Colonic mucosa (tissue), 4 donors: ENCODE measurements at places on chromosomes 13 and 19. TPM values are rescaled to one million over a fixed set of nuclear protein-coding genes. Genes with fewer than 3 reads are reported as not detected.

DNA sequence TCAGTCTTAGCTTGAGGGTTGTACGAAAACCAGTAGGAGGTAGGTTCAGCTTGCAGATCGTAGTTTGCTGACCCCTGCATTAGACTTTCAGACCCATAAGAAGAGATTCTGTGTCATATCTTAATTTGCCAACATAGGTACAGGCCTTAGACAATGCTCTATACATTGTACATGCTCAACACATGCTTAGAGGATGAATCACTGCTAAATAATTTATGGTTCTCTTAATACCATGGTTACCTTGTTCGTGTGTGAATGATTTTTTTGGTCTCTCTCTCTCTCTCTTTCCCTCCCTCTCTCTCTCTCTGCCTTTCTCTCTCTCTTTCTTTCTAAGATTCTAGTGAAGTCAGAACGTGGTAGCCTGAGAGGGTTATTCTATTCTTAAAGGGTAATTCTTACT is 112.2 kb downstream of the FGF14 start:
- H3K4me1 ChIP-seq: no peaks in the 10 kb centered on the region
- H3K27me3 ChIP-seq: no peaks in the 10 kb centered on the region
- H3K36me3 ChIP-seq: no peaks in the 10 kb centered on the region
- H3K27ac ChIP-seq: no peak overlapping the region
- H3K4me3 ChIP-seq: no peak overlapping the region

- H3K4me1 ChIP-seq: no peaks in the 10 kb centered on the region
- H3K4me3 ChIP-seq: no peak overlapping the region
- no peaks in the 10 kb centered on the region for H3K36me3 ChIP-seq
- no peaks in the 10 kb centered on the region for H3K27me3 ChIP-seq
Observed at GRCh38 chr19:16338470-16339360, 14.1 kb downstream of the KLF2 start.

DNA sequence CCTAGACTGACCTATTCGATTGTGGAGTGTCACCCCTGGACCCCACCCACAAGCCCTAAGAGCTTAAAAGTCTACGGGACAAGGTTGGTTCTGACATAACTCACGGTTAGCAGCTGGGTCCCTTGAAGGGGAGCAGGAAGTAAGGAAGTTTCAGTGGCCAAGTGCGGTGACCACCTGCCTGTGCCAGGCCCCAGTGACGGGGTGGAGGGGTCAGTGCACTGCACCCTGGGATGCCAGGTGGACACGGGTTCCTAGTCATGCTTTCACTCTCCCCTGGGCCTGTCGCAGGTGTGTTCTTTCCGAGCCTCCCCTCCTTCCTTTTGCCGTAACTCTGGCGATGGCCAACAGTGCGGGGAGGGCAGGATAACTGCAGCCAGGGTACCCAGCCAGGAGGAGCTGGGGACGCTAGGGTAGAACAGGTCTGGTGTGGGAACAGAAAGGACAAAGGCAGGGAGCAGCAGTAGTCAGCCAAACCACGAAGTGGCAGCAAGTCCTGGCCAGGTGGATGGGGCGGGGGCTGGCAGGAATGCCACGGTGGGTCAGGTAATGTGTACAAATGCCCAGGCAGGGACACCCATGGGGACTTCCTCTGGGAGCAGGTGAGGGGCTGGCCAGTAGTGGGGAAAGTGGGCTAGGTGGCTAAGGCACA is 58.3 kb downstream of the RGCC start:
- no peak overlapping the region for H3K4me3 ChIP-seq
- H3K27ac ChIP-seq: no peak overlapping the region
- no peak for DNase-seq
- no peaks in the 10 kb centered on the region for H3K27me3 ChIP-seq
- no peaks in the 10 kb centered on the region for H3K36me3 ChIP-seq

- no peak overlapping the region for H3K27ac ChIP-seq
- no peak for DNase-seq
Observed at GRCh38 chr13:98517576-98518310, 59.2 kb downstream of the STK24 start.

- no peaks in the 10 kb centered on the region for H3K27me3 ChIP-seq
- no peak overlapping the region for H3K27ac ChIP-seq
- no peaks in the 10 kb centered on the region for H3K36me3 ChIP-seq
- peaks cover 9% of the 10 kb centered on the region for H3K4me1 ChIP-seq
- DNase-seq: no peak
- H3K4me3 ChIP-seq: no peak overlapping the region
Observed at GRCh38 chr13:28163587-28163986, 25.2 kb downstream of the PAN3 start.

DNA sequence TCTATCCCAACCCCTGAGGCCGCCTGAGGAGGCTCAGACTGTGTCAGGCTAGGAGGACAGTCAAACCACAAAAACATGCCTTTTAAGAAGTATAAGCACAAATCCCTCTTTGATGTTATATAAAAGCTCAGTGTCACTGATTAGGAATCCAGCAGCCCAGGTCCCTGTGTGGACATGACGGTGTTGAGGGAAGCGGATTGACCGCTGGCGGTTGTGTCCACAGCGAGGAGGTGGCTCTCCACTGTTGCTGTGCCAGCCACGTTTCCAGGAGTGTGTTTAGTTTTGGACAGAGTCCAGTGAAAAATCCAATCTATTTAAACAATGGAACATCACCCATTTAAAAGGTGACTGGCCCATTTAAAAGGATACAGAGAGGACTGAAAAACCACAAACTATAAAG is 7.5 kb upstream of the GJA3 start:
- no peak overlapping the region for H3K27ac ChIP-seq
- H3K27me3 ChIP-seq: no peaks in the 10 kb centered on the region
- no peak overlapping the region for H3K4me3 ChIP-seq

- H3K27me3 ChIP-seq: no peaks in the 10 kb centered on the region
- DNase-seq: no peak
- H3K27ac ChIP-seq: no peak within 1 kb of the TSS
- H3K36me3 ChIP-seq: no peaks in the 10 kb centered on the region
Observed at GRCh38 chr19:55836340-55836739, at the start of gene NLRP4. TSS of gene NLRP4 (plus strand) at chr19:55836540. CDS start at chr19:55852081, 15,541 bp downstream.

DNA sequence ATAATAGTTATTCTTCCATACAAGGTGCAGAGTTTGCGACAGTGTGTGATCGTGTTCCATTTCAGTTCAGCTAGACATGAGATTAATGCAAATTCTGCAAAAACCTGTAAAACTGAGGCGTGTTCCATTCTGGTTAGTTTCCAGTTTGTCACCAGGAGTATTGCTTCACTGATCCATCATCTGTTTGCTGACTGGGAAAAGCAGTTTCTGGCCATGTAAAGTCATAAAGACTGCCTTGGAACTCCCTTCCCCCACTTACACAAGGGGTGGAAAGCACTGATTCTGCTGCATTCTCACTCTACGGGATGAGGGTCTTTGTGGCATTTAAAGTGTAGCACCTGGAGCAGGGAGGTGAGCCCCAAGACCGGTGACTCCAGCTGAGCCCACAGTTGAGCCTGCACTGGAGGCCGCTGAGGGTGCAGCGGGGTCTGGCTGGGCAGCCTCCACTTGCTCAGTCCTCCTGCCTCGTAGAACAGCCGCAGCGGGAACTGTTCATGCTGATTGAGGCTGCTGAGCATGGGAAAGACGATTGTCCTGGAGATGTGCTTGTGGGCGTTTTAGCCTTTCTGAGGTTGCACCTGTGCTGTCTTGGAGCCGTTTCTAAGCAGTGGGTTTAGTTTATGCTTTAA is 2.0 kb downstream of the ZNF57 start:
- no peaks in the 10 kb centered on the region for H3K27me3 ChIP-seq
- DNase-seq: no peak
- peak overlapping the region; percentile 37 for H3K27ac ChIP-seq
- H3K36me3 ChIP-seq: no peaks in the 10 kb centered on the region
- no peaks in the 10 kb centered on the region for H3K4me1 ChIP-seq
- no peak overlapping the region for H3K4me3 ChIP-seq

- H3K4me1 ChIP-seq: peaks cover 13% of the 10 kb centered on the region
- no peaks in the 10 kb centered on the region for H3K27me3 ChIP-seq
- DNase-seq: peak; percentile 58
- H3K36me3 ChIP-seq: no peaks in the 10 kb centered on the region
Observed at GRCh38 chr19:6271721-6272410, 7.9 kb downstream of the MLLT1 start.

DNA sequence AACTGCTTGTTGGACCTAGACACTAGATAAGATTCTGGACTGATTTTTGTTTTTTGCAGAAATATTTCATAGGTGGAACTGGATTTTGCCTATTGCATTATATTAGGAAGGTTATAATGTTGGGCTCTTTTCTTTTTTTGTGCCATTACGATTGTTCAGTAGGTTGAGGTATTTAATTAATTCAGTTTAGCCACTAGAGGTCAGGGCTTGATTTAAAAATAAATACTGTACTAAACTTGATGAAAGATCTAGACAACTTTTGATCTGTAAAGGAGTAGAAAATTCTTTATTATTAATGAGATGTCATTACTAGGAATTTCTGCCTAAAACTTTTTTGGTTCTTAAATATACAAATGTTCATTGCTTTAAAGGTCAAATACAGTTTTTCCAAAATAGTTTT is 15.2 kb upstream of the SUPT20H start:
- H3K36me3 ChIP-seq: no peaks in the 10 kb centered on the region
- H3K27ac ChIP-seq: no peak overlapping the region
- no peaks in the 10 kb centered on the region for H3K27me3 ChIP-seq
- H3K4me3 ChIP-seq: no peak overlapping the region
- no peak for DNase-seq

- no peak for DNase-seq
- H3K4me3 ChIP-seq: peak overlapping the region; percentile 100
- peak overlapping the region; percentile 91 for H3K27ac ChIP-seq
- no peaks in the 10 kb centered on the region for H3K27me3 ChIP-seq
Observed at GRCh38 chr19:5719274-5719960, 529 bp downstream of the LONP1 start.

DNA sequence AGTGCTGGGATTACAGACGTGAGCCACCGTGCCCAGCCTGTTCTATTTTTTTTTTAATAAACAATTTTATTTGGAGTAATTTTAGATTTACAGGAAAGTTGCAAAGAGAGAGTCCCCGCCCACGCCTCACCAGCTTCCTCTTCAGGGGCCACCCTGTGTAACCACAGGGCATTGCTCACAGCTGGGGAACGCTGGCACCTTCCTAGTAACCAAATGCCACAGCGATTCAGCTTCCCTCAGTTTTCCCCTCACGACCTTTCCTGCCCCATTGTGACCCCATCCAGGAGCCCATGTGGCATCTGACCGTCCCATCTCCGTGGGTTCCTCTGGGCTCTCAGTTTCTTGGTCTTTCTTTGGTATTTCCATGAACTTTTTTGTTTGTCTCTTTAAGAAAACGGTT is 83.9 kb downstream of the GNG7 start:
- peaks cover 4% of the 10 kb centered on the region for H3K4me1 ChIP-seq
- H3K27ac ChIP-seq: peak overlapping the region; percentile 0
- no peak overlapping the region for H3K4me3 ChIP-seq
- no peaks in the 10 kb centered on the region for H3K36me3 ChIP-seq

DNA sequence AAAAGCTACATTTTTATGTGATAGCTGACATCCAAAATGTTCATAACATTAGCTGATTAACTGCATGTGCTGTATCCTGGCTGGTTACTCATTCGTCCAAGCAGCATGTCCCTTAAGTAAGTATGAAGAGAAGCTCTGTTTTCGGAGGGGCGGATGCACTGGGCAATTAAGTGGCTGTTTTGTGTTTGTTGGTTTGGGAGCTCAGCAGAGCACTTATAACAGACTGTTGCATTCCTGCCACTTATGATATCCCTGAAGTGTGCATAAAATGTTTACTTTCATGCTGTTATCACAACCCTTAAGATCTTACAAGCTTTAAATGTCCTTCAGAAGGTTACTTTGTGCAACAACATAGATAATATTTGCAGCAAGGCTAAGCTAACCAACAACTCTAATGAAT is 264.1 kb downstream of the NALCN start:
- no peak overlapping the region for H3K27ac ChIP-seq
- H3K4me3 ChIP-seq: no peak overlapping the region
- no peak for DNase-seq
- H3K27me3 ChIP-seq: no peaks in the 10 kb centered on the region

- H3K27me3 ChIP-seq: no peaks in the 10 kb centered on the region
- H3K4me3 ChIP-seq: peak overlapping the region; percentile 10
- peak overlapping the region; percentile 52 for H3K27ac ChIP-seq
- H3K36me3 ChIP-seq: no peaks in the 10 kb centered on the region
Observed at GRCh38 chr19:55322204-55322885, 2.8 kb downstream of the TMEM150B start.

- no peak for DNase-seq
- no peaks in the 10 kb centered on the region for H3K36me3 ChIP-seq
- H3K27ac ChIP-seq: no peak overlapping the region
- H3K4me1 ChIP-seq: no peaks in the 10 kb centered on the region
Observed at GRCh38 chr19:10516671-10517286, 468 bp downstream of the S1PR5 start.

DNA sequence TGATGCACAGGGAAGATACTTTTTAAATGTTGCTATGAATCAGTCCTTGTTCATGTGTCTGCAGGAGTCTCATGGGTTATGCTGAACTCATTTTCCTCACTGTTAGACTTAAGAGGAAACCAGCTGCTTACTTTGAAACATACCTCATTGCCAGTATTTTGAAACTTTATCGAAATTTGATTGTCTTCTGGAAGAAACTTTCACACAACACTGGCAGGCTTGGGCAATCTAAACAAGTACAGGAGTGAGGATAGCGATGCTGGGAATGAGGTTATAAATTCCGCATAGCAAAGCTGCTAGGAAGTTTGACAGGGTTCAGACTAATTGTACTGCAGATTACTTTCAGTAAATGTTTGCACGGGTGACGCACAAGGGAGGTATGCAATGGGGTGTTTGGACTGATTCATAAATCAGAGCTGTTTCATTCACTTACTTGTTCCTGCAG is 245.7 kb downstream of the DNAJC15 start:
- H3K27ac ChIP-seq: peak overlapping the region; percentile 7
- DNase-seq: peak; percentile 36
- no peaks in the 10 kb centered on the region for H3K36me3 ChIP-seq

DNA sequence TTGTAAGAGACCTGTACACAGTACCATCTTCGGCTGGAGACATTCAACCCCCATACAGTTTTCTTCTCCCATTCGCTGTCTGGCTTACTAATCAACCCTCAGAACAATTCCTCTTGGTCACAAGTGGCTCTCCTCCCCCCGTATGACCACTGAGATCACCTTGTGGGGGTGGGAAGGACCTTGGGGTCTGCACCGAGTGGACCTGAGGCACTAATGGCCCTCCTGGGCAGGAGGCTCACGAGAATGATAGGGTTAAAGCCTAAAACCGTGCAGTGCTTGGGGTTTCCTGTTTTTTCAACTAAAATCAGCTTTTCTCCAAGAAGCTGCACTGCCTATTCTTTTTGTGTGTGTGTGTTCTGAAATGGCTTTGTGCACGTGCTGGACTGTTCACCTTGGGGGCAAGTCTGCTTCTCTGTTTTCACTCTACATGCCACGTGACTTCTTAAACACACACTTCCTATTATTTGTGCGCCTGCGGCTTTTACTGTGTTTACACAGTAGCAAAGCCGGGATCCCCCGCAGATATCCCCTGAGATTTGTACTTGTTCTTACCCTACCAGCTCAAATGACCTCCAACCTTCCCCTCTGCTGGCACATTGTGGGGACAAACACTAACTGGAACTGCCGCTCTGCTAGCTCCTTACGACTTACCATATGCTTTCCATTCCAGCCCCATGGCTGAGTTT is 12.3 kb downstream of the RBM26 start:
- no peak overlapping the region for H3K4me3 ChIP-seq
- H3K27me3 ChIP-seq: no peaks in the 10 kb centered on the region
- DNase-seq: peak; percentile 33

Gene ZNF560
- total RNA-seq: not detected

Gene IRGC
- not detected for total RNA-seq

Gene ACP7
- not detected for total RNA-seq

Gene P2RY11
- 7.6 TPM for total RNA-seq

Gene BEST2
- 12.1 TPM for total RNA-seq

Gene APOC4
- not detected for total RNA-seq

Gene STOML3
- not detected for total RNA-seq

Gene KCTD12
- 30.3 TPM for total RNA-seq

Gene ATCAY
- total RNA-seq: 1.0 TPM

Gene PEG3
- 1.4 TPM for total RNA-seq
